ENCODE measurements at places on chromosomes 13 and 19. TPM values are rescaled to one million over a fixed set of nuclear protein-coding genes. Genes with fewer than 3 reads are reported as not detected.

MAB21L1 gene
- 24.1 TPM for polyA plus RNA-seq

CYP2F1 gene
- not detected for polyA plus RNA-seq

HPN gene
- polyA plus RNA-seq: 1.4 TPM

ZNF93 gene
- 10.5 TPM for polyA plus RNA-seq

LCP1 gene
- polyA plus RNA-seq: 13.8 TPM

LIM2 gene
- polyA plus RNA-seq: not detected

CHST8 gene
- polyA plus RNA-seq: 17.7 TPM

SLC17A7 gene
- polyA plus RNA-seq: 0.51 TPM

RAB3A gene
- 336 TPM for polyA plus RNA-seq

GADD45B gene
- polyA plus RNA-seq: 5.3 TPM
